ENCODE measurements at places on chromosomes 3 and 15.
A peak's percentile ranks its signal among the peaks of the same experiment; 100 is the strongest.

GRCh38 chr15:56045068-56045748 lies 51.8 kb upstream of the NEDD4 start:
- DNase-seq: peak; percentile 71

DNA sequence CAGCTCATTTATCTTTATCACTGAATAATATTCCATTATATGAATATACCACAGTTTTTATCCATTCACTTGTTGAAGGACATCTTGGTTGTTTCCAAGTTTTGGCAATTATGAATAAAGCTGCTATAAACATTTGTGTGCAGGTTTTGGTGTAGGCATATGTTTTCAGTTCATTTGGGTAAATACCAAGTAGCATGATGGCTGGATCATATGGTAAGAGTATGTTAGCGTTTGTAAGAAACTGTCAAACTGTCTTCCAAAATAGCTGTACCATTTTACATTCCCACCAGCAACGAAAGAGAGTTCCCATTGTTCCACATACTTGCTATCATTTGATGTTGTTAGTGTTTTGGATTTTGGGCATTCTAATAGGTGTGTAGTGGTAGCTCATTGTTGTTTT lies 72.0 kb upstream of the GOLGA8J start:
- no peak for DNase-seq

DNA sequence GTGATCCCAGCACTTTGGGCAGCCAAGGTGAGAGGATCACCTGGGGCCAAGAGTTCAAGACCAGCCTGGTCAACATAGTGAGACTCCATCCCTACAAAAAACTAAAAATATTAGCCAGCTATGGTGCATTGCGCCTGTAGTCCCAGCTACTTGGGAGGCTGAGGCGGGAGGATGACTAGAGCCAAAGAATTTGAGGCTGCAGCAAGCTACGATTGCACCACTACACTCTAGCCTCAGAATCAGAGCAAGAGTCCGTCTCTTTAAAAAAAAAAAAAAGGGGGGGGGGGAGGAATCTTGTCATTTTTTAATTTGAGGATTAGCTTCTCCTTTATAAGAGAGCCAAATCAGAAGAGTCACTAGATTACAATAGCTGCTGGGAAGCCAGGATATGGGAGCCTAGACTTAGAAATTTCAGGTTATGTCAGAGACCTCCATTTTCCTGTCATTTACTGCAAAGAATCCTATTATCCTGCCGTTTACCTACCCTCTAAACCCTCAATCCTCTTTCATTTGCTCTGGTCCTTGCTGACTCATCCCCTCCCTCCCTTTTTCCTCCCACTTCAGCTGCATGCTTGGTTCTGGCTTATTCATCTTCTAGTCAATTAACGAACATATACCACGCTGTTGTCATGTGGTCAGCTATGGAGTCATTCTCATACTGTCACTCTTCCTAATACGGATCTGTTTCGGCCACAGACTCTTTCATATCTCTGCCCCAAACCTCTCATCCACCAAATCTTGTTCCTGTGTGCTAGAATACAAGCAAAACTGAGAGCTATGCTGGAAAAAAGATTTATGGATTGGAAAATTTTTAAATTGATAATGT lies 83.8 kb upstream of the PPIB start:
- peak; percentile 91 for DNase-seq

DNA sequence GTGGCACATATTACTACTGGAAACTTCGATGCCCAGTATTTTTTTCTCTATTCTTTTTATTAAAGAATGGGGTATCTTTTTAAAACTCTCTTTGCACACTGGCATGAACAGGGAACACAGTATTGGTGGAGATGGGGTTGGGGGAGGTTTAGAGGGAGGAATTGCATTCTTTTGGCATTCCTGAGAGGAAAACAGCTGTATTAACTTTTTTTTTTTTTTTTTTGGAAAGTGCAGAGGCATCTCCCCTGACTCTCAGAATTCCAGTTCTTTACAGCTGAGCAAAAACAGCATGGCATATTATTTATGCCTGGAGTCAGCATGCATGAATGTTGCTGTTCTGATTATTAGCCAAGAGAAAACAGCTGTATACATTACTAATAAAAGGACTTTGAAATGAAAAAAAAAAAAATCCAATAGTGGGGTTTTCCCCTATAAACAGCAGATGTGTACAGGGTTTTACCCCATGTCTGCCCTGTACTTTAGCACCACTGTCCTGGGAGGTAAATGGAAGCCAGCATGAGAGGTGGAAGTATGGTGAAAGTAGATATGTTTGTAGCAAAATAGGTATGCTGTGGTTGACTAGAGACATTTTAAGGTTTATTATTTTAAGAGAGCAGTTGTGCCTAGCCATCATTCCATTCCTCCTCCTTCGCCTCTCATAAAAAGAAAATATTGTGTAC lies 132.2 kb downstream of the FNDC3B start:
- DNase-seq: peak; percentile 47

DNA sequence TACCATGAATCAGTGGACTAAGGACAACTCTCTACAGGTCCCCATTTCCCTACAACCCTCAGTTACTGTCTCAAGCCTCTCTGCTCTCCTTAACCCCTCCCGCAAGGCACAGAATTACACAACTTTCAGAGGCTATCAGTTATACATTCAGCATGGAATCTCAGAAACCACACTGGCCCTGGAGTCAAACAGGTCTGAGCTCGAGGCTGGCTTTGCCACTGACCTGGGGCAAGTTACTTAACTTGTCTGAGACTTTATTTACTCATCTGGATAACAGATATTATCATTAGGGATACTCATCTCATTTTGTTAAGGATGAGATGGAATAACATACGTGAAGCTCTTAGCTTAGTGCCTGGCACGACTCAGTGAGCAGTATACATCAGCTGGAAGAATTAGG lies 95.2 kb downstream of the WDR76 start:
- DNase-seq: peak; percentile 67

Measured in EH (cell line).